Cortex of kidney (tissue), 1 donor: ENCODE measurements at places on chromosomes 2 and 18.

DNA sequence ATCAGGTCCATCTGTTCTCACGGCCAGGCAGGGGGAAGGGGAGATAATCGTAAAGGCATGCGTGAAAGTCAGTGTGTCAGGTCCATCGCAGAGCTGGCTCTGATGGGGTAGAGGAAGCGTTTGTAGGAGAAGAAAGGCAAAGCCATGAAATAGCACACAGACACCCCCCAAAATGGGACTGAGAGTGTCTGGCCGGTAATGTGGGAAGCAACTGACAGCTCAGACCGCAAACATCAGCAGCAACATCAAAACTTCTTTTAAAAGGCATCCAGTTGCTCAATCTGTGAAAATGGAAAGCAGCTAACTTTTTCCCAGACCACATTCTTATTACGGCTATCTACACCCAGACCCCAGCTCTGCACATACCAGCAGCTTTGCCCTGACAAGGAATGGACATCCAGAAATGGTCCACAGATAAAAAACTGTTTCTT, 232.6 kb downstream of the EN1 start:
- no peak for DNase-seq

GRCh38 chr18:12595571-12596255, 62.2 kb downstream of the SPIRE1 start:
- no peak for DNase-seq

DNA sequence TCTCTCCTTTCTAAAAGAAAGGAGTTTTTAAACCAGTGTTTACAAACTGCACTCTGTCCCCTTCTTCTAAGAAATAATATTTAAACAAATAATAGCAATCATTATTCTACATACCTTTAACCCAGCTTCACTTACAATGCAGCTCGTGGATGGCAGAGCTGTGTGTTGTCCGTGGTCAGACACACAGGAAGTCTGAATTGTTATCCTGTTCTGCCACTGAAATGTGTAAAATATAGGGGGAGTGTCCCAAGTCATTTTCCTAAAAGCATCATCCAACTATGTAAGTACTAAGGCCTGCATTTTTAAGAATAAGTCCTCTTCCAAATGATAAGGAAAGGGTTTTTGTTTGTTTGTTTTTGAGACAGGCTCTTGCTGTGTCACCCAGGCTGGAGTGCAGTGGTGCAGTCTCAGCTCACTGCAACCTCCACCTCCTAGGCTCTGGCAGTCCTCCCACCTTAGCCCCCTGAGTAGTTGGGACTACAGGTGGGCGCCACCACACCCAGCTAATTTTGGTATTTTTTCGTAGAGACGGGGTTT, 2.7 kb upstream of the PPP4R1 start:
- no peak for DNase-seq

- no peak for DNase-seq
These were observed at the start of gene L3MBTL4 for GRCh38 chr18:6414723-6415417. Gene L3MBTL4, minus strand, starts transcription at chr18:6414911. Its CDS starts 103,286 bp downstream, at chr18:6311625.

DNA sequence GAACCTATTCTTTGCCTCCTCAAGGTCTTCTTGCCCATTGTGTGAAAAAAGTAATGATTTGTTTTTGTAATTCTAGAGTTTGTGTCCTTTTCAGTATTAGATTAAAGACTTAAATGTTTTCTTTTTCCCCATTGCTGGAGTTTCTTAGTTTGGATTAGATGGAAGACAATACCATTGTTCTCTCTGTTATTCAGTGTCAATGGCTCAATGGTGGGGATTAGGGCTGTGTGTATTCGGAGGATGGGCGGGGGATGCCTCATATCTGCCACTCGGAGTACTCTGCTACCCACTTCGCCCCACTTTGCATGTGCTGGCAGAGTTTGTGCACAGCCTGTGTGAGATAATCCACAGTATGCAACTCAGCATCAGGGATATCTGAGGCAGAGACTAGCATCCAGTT, 90.1 kb downstream of the KLHL29 start:
- DNase-seq, result no peak

DNA sequence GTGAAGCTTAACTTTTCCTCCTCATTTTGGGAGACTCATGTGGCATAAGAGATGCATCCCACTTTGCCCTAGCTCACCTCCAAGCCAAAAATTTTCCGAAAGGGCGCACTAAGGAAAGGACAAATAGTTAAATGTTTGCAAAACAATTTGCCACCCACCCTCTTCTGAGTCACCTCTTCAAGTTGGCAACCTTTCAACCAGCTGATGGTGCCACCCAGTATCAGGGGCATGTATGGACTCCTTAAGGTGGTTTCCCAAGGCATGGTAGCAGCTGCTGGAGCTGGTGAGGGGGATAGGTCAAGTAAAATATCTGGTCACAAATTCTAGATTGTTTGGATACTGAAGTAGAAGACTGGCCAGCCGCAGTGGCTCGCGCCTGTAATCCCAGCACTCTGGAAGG, 17.2 kb upstream of the ITGAV start:
- no peak for DNase-seq

GRCh38 chr2:10449838-10450691, 1.9 kb upstream of the ODC1 start:
- DNase-seq, result no peak

GRCh38 chr2:181041661-181042060, 61.3 kb downstream of the UBE2E3 start:
- no peak for DNase-seq

DNA sequence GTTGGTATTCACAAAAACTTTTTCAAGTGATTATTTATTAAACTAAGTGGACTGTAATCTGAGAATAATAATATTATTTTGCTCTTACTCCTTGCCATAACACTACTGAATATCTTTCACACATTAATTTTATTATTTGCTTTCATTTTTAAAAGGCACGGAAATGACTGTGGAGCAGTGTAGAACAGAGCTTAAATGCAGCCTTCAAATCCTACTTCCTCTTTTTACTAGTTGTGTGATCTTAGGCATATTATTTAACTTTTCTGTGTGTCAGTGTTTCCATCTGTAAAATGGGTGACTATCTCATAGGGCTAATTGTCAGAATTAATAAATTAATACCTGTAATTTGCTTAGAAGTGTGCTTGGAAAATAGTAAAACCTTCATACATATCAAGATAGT, 55.5 kb upstream of the SLC8A1 start:
- DNase-seq, result no peak
